ENCODE measurements at places on chromosomes 16 and 17.
A peak's percentile ranks its signal among the peaks of the same experiment; 100 is the strongest.

DNA sequence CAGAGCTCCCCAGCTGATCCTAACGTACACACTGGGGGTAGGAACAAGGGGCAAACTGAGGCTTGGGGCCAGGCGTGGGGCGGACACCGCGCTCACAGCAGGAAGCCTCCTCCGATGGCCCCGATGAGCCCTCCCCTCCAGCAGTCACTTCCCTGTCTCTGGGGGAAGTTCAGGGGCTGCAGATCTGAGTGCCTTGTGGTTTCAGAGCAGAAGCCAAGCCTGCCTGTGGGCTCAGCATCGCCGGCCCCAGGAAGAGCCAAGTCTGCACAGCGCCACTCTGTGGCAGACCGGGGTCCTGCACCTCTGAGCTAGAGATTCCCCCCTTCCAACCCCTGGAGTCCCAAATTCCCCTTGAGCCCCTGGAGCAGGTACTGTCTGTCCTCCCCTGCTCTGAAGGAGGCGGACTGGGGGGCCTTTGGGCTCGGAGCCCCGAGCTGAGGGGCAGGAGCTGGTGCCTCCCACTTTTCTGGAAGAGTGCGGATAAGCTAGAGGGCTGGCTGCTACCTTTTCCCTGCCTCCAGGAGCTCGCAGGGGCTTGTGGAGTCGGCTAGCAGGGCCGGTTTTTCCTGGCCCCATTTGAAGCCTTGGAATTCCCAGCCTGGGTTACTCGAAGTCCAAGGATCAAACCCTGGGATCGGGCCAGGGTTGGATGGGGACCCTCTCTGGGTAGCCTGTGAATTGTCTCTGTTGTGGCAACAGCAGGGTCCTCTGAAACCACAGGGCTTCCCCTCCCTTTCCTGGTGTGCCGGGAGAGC lies 2.9 kb downstream of the GSE1 start:
- DNase-seq: peak; percentile 56

GRCh38 chr17:67868176-67868575 lies 42.9 kb downstream of the BPTF start:
- no peak for DNase-seq

GRCh38 chr17:74769266-74769855 lies 6.8 kb downstream of the NAT9 start:
- no peak for DNase-seq

DNA sequence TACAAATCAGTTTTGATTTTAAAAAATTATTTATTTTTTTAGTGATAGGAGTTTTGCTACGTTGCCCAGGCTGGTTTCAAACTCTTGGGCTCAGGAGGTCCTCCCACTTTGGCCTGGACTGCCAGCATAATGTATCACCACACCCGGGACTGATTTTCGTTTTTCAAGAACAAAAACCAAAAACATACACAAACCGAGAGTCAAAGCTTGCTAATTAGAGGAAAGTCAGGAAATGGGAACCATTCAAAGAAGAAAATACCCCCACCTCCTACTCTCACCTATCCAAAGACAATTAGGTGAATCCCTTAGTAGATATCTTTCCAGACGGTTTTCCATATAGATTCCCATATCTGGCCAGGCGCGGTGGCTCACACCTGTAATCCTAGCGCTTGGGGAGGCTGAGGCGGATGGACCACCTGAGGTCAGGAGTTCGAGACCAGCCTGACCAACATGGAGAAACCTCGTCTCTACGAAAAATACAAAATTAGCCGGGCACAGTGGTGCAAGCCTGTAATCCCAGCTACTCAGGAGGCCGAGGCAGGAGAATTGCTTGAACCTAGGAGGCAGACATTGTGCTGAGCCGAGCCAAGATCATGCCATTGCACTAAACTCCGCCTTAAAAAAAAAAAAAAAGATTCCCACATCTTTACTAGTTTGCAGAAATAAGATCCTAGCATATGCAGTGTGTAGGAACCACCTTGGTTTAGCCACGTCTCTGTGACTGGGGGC lies 883 bp upstream of the SPN start:
- no peak for DNase-seq

DNA sequence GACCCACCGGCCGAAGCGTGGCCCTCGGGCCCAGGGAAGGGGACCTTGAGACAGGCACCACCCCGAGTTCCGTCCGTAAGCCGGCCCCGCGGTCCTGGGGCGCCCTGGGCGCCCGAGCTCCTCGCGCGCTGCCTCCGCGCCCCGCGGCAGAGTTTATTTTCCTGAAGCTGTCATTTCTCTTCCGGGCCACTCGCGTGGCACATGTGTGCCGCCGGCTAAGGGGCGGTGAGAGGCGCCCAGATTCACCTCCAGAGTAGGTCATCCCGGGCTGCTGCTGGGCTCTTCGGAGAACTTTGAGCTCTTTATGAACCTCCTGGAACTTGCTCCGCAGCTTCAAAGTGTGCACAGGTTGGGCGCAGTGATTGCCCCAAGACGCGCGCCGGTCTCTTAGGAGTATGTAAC lies 489 bp downstream of the ZC3H18 start:
- peak; percentile 32 for DNase-seq

DNA sequence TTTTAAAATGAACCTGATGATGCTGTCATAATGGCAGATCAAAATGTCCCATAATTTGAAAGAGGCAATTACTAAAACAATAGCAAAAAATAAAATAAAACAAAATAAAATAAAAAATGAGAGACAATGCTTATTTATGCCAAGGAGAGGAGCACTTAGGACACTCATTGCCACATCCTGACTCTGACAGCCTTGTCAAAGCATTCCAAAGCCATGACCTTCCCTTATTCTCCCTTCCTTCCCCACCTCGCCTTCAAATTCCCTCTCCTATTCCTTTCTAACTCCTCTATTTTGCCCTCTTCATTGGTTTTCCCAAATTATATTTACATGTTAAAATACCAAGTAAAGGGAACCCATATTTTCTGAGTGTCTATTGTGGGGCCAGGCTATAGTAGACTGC lies 220.0 kb downstream of the CDH13 start:
- DNase-seq: no peak

GRCh38 chr17:80743181-80743771 lies 198.6 kb downstream of the RPTOR start:
- peak; percentile 57 for DNase-seq

DNA sequence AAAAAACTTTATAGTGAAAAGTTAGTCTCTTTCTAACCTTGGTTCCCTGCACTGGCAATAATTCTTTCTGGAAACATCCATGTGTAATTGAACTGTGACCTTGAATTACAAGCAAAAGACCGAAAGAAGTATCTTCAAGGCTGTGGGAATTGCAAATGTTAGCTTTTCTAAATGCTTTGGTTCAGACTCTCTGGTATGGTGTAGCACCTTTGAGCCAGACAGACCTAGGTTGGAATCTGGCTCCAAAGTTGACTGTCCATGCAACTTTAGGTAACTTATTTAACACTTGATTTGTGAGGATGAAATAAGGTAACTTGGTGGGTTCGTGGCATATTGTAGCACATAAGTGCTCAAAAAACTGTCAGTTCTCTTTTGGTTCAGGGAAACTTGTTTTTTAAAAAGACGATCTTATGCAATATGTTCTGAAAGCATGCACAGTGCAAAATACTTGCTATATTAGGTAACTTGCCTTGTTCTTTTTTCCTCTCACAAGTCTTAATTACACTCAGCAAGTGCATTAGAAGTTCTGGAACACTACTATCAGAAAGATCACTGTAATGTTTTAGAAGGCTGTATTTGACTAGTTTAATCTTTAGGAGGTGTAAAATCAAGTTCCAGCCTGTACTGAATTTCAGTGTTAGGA lies 46.3 kb downstream of the TANGO6 start:
- no peak for DNase-seq

DNA sequence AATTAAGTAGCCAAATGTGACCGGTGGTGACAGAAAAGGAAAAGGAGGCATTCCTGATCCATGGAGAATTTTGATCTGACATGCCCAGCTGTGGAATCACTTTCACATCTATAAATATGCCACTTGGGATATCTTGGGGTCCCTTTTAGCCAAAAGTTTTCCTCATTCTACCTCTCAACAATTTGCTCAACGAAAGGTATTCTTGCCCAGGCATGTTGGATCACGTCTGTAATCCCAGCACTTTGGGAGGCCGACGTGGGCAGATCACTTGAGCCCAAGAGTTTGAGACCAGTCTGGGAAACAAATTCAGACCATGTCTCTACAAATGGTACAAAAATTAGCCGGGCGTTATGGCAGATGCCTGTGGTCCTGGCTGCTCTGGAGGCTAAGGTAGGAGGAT lies 24.3 kb downstream of the LITAF start:
- no peak for DNase-seq

GRCh38 chr17:82690786-82691489 lies 7.6 kb downstream of the RAB40B start:
- no peak for DNase-seq

DNA sequence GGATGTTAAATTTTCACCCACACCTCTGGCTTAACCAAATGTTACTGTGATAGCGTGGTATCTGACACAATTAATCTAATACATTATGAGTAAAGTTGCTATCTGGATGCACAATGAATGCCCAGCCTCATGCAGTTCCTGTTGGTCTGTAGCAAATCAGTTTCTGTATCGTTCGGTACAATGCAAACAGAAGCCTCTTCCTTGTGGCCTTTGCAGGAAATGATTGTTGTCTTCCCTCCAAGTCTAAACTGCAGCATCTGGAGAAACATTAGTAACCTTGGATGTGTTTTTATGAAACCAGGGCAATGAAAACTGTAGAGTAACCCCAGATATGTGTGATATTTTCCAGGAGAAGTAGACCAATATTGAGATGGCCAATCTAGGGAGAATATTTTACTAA lies 46.8 kb downstream of the CYB561 start:
- no peak for DNase-seq

DNA sequence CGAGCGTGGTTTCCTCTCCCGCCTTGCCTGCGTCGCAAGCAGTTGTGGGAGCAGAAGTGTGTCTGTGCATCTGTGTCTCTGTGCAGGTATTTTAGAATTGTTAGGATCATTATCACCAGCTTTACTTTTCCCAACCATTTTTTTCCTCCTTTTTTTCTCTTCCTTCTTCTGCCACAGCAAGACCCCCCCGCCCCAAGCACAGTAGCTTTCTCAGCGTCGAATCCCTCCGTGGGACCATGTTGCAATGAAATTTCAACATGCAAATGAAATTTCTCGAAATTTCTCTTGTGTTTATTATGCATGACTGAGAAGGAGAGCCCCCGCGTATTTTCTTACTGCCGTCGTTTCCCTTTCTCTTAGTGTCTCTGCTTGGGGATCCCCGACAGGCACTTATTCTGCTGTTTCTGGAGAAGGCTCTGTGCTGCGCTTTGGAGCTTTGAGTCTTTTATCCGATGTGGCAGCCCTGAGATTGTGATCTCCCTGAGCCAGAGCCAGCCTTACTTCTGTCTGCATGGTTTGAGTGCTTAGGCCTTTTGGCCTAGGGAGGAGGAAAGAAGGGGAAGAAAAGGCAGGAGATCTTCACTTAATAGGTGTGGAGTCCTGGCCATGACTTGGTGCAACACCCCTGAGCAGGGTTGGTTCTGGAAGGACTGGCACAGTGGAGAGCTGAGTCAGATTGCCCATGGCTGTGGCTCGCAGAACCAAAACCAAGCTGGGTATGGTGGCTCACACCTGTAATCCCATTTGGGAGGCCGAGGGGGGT lies 5.0 kb downstream of the ARMC7 start:
- DNase-seq: no peak

GRCh38 chr17:82952019-82952418 lies 112.2 kb upstream of the ZNF750 start:
- no peak for DNase-seq

DNA sequence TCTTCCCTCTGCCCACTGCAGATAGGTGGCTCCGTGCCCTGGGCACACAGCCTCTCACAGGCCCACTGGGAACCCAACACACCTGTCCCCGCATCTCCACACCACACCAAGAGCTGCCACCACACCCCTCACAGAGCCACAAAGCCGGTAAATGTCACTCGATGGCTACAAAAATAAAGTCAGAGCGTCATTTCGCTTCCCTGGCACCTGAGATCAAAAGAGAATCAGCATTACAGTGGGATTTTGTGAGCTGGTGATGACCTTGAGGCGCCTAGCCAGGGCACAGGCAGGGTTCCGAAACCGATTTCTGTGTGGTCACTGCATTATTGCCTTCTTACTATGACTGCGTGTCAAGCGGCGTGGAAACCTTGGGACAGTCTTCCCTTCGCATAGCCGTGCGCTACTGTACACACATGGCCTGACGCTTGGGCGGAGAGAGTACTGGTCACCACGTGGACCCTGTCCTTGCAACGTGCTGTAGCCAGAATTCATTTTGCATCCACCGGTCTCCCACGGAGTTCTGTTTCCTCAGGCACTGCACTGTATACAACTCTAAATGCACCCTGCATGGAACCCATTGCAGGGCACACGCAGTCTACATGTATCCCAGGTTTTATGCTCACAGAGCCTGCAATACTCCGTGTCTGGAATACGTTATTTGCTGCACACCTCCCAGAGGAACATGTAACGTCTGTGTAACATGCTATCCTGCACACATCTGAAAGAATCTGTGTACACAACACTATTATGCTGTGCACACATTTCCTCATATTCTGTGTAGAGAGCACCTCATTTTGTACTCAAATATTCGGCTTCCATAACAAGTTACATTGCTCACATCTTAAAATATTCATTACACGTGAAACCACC lies 5.8 kb upstream of the FOXF1 start:
- no peak for DNase-seq

DNA sequence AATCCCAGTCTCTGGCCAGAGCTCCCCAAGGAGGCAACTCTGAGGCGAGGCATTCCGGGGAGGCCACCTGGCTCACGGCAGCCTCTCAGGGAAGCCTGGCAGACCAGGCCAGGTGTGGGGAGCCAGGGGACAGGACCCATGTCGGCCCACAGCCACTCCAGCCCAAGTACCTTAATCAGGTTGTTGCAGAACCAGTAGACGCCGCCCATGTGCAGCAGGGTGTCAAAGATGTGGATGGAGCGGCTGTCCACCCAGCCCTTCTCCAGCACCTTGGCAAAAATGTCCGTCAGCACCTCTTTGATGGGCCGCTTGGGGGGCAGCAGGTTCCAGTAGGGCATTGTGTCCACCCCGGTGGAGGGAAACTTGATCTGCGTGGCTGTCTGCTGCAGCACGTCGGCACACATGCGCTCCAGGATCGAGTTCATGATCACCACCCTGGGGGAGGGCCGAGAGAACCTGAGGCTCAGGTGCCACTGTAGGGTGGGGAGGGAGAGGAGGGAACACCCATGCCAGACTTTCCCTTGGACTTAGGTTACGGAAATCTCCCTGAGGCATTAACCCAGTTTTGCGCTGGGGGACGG lies 7.8 kb downstream of the CSF3 start:
- DNase-seq: no peak

DNA sequence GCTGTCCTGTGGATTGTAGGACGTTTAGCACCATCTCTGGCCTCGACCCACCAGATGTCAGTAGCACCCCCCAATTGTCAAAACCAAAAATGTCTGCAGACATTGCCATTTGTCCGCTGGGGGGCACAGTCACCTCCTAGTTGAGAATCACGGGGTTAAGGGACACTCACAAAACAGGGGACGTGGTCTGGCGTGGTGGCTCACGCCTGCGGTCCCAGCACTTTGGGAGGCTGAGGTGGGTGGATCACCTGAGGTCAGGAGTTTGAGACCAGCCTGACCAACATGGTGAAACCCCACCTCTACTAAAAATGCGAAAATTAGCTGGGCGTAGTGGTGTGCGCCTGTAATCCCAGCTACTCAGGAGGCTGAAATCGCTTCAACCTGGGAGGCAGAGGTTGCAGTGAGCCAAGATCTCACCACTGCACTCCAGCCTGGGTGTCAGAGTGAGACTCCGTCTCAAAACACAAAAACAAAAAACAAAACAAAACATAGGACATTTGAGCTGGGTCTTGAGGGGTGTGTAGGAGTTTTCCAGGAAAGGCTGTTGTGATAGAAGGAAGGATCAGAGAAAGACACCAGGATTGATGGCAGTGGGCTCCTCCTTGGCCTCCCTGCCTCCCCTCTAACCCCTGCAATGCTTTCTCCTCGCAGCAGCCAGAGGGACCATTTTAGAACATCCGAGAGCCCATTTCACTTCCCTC lies 171.8 kb upstream of the GSE1 start:
- no peak for DNase-seq
